Right cardiac atrium (tissue), 5 donors: ENCODE measurements at places on chromosomes 5 and 9. TPM values are rescaled to one million over a fixed set of nuclear protein-coding genes. Genes with fewer than 3 reads are reported as not detected.

TMEM215 gene
- 0.07 TPM for polyA plus RNA-seq

- DNase-seq, result no peak
Measured at GRCh38 chr9:113872485-113873143, 3.5 kb upstream of the ZNF618 start.

- DNase-seq, result no peak
Measured at GRCh38 chr5:59000211-59000610, 417.3 kb downstream of the RAB3C start.

- no peak for DNase-seq
Measured at GRCh38 chr5:35476797-35477196, 140.9 kb upstream of the SPEF2 start.

DCTN3 gene
- 113 TPM for polyA plus RNA-seq

GRCh38 chr5:138580777-138581176, 5.6 kb upstream of the HSPA9 start:
- no peak for DNase-seq

GRCh38 chr5:152462021-152462721, 57.1 kb upstream of the NMUR2 start:
- no peak for DNase-seq

HSDL2 gene
- 87.6 TPM for polyA plus RNA-seq

DNA sequence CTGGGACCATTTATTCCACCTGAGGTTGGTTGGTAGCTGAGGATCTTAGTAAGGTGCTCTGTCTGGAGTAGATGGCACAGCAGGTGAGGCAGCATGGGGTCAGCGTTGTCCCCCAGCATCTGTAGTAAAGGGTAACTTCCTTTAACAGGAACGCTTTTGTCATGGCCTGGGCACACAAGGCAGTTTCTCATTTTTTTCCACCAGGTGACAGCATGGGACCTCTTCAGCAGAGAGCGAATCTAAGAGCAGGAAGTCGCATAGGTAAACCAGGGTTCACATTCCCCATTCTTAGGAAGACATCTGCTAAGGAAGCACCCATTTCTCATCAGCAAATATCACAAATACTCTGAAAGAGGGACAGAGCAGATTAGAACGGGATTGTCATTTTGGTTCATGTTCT, 56.5 kb downstream of the GPR107 start:
- DNase-seq, result no peak

DNA sequence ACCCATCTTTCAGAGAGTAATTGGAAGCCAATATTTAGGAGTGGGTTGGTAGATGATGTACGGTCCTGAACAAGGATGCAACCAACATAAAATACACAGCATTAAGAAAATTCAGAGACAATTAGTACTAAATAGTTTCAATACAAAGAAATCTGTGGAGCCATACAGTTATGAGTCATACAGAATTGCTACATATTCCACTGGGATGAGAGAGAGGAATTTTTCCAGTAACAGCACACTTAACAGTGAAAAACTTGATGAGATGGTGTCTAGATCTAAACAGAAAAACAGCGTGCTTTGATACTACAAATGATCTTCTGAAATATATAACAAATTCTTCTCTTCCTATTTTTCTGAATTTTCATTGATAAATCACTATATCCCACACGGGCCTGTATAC, 1999.3 kb upstream of the CDH9 start:
- no peak for DNase-seq

GRCh38 chr5:166625210-166625865, 1666.1 kb upstream of the WWC1 start:
- DNase-seq, result no peak

GRCh38 chr5:93430118-93430517, 150.9 kb downstream of the NR2F1-AS1 start:
- no peak for DNase-seq

GRCh38 chr5:106127985-106128384, 1542.8 kb downstream of the EFNA5 start:
- DNase-seq, result no peak

DNA sequence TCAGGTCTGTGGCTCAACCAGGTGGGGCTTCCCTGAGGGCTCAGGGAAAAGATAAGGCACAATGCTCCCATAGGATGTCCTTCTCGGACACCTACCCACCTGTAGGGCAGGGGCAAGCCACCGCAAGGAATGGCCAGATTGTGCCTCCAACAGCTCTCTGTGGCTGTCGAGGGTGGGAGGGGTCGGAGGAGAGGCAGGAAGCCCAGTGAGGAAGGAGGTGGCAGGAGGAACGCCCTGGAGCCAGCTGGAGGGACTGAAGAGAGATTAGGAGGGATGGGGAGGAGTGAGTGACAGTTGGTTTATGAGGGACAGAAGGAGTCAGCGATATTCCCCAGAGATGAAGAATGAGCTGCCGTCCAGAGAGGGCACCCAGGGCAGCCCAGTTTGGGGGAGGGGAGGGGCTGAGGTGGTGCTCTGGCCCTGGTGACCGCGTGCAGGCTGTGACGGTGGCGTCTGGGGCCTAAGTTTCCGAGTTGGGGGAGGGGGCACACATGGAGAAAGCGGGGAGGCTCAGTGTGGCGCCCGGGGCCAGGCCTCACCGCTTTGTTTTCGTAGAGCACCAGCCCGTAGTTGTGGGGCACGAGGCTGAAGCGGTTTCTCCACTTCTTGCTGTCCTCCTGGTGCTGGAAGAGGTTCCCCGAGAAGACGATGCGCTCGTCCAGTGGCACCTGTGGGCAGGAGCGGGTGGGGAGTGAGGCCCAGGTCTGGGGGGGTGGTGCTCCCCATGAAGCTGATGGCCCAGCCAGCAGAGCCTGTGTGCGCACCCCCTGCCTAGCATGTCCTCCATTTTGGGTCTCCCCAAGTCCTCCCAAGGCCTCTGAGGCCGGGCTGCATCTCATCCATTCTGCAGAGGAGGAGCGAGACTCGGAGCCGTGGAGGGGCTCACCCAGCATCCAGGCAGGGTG, 75.6 kb downstream of the LRSAM1 start:
- DNase-seq, result peak; percentile 53
